Panc1 (cell line): ENCODE measurements at places on chromosomes 11 and 22. TPM values are rescaled to one million over a fixed set of nuclear protein-coding genes. Genes with fewer than 3 reads are reported as not detected.

DNA sequence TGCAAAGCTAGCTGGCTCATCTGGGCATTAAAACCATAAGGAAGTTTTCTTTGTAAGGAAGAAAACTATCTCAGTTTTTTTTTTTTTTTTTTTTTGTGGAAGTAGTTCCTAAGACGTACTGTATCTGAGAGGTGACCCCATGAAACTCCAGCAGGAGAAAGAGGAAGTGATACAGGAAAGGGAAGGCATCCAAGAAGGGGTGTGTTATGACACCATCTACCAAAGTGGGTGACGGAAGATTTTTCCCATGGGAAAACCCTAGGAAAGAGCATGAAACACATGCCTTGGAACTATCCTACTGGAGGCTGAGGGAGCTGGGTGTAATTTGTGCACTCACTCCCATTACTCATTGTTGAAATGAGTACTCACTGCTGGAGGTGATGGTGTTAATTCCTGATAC lies 63.8 kb upstream of the ARHGAP20 start:
- no peaks in the 10 kb centered on the region for H3K36me3 ChIP-seq
- H3K27ac ChIP-seq: no peak overlapping the region
- H3K4me1 ChIP-seq: no peaks in the 10 kb centered on the region
- DNase-seq: no peak
- no peaks in the 10 kb centered on the region for H3K27me3 ChIP-seq
- no peak overlapping the region for H3K4me3 ChIP-seq

- H3K36me3 ChIP-seq: no peaks in the 10 kb centered on the region
- H3K4me1 ChIP-seq: no peaks in the 10 kb centered on the region
- no peak overlapping the region for H3K4me3 ChIP-seq
- peaks cover 28% of the 10 kb centered on the region for H3K27me3 ChIP-seq
Measured at GRCh38 chr11:11661326-11662040, 39.7 kb upstream of the GALNT18 start.

DNA sequence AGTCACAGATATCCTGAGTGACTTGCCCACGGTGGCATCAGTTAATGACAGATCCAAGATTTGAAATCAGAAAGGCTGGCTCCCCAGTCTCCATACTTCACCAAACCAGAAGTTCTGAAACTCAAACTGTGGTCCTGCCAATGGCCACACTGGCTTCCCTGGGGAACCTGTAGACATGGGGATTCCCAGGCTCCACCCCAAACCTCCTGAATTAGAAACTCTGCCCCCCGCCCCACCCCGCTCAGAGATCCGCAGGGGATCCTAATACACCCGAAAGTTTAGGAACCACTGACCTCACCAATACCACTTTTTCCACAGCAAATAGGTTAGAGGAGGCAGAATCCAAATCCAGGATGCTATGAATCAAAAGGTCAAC lies 15.3 kb downstream of the RTN4RL2 start:
- peaks cover 15% of the 10 kb centered on the region for H3K27me3 ChIP-seq
- no peak overlapping the region for H3K4me3 ChIP-seq
- no peaks in the 10 kb centered on the region; the same call in 1 of the 2 replicates for H3K4me1 ChIP-seq
- H3K36me3 ChIP-seq: no peaks in the 10 kb centered on the region

DNA sequence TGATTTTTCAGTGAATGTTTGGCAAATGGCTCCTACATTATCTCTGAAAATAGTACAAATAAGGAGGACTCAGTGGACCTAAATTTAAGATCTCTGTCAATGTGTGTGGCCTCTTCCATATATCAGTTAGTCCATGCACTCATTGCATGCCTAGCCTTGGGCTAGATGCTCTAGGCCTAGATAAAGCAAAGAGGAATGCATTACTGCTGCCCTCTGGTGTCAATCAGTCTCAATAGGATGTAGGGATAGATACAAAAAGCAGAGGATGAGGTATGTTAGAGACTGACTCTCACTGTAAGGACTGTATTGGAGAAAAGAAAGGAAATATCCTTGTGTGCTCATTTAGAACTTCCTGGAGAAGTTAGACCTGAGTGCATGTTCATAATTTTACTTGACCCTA lies 42.0 kb downstream of the MS4A2 start:
- H3K27ac ChIP-seq: no peak overlapping the region
- no peaks in the 10 kb centered on the region for H3K36me3 ChIP-seq
- no peaks in the 10 kb centered on the region for H3K4me1 ChIP-seq
- no peak overlapping the region for H3K4me3 ChIP-seq
- DNase-seq: no peak

- H3K4me3 ChIP-seq: no peak overlapping the region
- peaks cover 18% of the 10 kb centered on the region for H3K27me3 ChIP-seq
- DNase-seq: no peak
- no peaks in the 10 kb centered on the region for H3K4me1 ChIP-seq
Measured at GRCh38 chr11:36372101-36372771, 76.1 kb downstream of the PRR5L start.

DNA sequence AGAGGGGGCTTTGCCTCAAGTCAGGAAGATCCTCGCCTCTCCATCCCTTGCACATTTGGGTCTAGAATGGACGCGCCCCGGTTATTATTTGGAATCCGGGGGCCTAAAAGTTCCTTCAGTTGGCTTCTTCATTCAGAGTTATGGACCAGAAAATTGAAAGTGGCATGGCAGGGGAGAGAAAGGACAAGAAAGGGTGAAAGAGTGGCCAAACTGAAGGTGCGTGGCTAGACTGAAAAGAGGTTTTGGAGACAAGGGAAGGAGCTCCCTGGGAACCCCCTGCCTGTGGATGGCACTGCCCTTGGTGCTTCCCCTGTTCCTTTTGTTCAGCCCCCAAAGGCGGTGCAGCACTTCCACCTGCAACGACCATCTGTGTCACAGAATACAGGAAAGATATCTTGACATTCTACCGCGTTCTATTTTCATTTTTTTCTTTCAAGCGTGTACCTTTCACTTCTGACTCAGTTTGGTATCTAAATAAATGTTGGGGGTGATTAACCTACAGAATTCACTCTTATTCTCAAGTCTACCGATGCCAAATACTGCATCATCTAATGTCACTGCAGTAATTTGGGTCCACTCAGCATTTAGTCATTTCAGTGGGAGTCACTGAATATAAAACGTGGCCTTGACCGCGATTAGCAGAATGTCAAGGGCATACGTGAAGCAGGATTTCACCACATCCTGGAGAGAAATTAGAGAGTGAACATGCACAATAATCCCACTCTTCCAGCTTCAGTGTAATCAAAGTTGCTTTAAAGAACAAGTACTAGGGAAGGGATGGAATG lies 88.1 kb upstream of the ARHGAP32 start:
- H3K27ac ChIP-seq: peak overlapping the region; percentile 93
- no peak for DNase-seq
- H3K4me3 ChIP-seq: peak overlapping the region; percentile 72
- no peaks in the 10 kb centered on the region for H3K36me3 ChIP-seq
- H3K27me3 ChIP-seq: no peaks in the 10 kb centered on the region

GRCh38 chr11:131624531-131624930 lies 254.1 kb downstream of the NTM start:
- H3K36me3 ChIP-seq: no peaks in the 10 kb centered on the region
- H3K4me1 ChIP-seq: no peaks in the 10 kb centered on the region
- DNase-seq: no peak

DNA sequence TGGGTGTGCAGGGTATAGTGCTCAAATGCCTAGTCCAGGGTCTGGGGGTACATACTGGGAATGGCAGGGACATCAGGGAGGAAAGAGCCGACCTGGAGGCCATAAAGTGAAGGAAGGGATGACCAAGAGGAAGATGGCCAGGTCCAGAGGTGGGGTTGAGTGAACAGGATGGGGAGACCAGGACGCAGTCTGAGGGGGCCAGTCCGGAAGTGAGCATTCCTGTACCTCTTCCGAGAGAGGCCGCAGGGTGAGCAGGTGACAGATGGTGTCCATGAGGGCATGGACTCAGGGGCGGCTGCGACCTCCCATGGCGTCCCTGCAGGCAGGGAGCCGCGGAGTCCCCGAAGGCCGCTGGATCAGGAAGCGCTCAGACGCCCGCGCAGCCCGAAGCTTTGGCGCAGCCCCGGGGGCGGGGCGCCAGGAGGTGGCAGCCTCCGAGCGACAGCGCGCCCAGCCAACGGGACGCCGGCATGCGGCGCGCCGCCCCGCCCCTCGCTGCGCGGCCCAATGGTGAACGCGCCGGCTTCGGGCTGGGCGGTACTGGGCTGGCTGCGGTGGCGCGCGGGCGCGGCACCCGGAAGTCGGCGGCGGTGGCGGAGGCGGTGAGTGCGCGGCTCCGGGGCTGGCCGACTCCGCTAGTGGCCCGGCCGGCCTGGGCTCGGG lies at the start of gene TANGO2:
TSS of gene TANGO2 (plus strand) at position 578 of the 663 bp plus-strand sequence. CDS start 15,689 bp downstream, outside the sequence.
- H3K36me3 ChIP-seq: no peaks in the 10 kb centered on the region; the same call in 1 of the 2 replicates
- H3K4me3 ChIP-seq: peak within 1 kb of the TSS; percentile 81
- peak within 1 kb of the TSS; percentile 81 for H3K27ac ChIP-seq
- no peaks in the 10 kb centered on the region for H3K27me3 ChIP-seq

- no peak overlapping the region for H3K27ac ChIP-seq
- no peaks in the 10 kb centered on the region for H3K4me1 ChIP-seq
- DNase-seq: no peak
Measured at GRCh38 chr22:39839917-39840510, 53.5 kb downstream of the ENTHD1 start.

DNA sequence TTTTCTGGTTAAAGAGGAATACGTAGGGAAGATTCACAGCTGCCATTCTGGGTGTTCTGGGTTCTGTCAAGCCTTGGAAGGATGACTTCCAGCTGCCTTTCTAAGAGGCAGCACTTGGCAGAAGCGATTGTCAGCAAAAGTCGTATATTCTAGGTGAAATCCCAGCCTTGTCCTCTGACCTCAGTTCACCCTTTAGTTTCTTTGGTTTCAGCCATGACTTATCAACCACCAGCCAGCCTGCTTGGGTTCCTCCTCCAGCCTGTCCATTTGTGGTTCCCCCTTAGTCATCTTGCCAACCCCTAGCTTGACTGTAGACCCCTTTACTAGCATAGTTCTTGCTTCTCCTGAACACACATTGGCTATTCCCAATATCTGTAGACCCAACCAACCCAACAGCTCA lies 102.3 kb upstream of the CD44 start:
- peaks cover 35% of the 10 kb centered on the region for H3K4me1 ChIP-seq
- no peaks in the 10 kb centered on the region for H3K36me3 ChIP-seq
- DNase-seq: no peak
- H3K4me3 ChIP-seq: no peak overlapping the region
- peak overlapping the region; percentile 95 for H3K27ac ChIP-seq
- H3K27me3 ChIP-seq: no peaks in the 10 kb centered on the region

DNA sequence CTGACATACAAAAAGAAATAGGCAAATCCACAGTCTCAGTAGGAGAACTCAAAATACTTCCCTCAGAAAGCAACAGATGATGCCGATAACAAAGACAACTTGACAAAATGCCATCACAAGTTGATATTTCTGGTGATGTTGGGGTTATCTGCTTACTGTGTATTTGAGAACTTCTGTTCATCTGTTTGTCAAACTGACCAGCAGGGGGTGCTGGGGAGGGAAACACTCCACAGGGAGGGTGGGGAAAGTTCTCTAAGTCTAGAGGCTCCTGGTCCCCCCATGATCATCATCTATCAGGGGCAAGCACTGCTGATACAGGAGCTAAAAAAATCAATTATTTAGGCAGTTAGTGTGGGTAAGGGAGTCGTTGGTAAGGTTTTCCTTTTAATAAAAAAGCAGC lies 19.2 kb downstream of the GLYATL1 start:
- no peak overlapping the region for H3K4me3 ChIP-seq
- no peak overlapping the region for H3K27ac ChIP-seq
- no peaks in the 10 kb centered on the region for H3K4me1 ChIP-seq
- no peak for DNase-seq
- no peaks in the 10 kb centered on the region for H3K27me3 ChIP-seq

- H3K4me3 ChIP-seq: no peak overlapping the region
- no peaks in the 10 kb centered on the region for H3K27me3 ChIP-seq
- no peak for DNase-seq
- H3K27ac ChIP-seq: no peak overlapping the region
- H3K4me1 ChIP-seq: no peaks in the 10 kb centered on the region
- no peaks in the 10 kb centered on the region for H3K36me3 ChIP-seq
Measured at GRCh38 chr11:30174265-30175020, 56.4 kb upstream of the FSHB start.

DNA sequence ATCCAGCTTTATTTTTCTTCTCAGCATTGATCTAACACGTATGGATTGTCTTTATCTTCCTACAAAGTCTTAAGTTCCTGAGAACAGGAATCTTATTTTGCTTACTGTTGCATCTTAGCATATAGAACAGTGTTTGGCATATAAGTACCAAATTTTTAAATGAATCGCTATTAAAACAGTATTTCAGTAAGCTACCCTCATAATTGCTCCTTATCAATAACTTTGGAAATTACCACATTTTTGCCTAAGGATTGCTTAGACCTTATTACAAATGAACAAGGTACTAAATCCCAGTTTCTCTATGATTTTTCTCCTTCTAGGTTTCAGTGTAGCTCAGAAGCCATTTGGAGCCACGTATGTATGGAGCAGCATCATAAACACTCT lies 9.7 kb downstream of the DEPDC7 start:
- DNase-seq: no peak
- H3K4me1 ChIP-seq: no peaks in the 10 kb centered on the region
- no peak overlapping the region for H3K4me3 ChIP-seq
- no peak overlapping the region for H3K27ac ChIP-seq
- no peaks in the 10 kb centered on the region; the same call in 1 of the 2 replicates for H3K36me3 ChIP-seq
- H3K27me3 ChIP-seq: no peaks in the 10 kb centered on the region

DNA sequence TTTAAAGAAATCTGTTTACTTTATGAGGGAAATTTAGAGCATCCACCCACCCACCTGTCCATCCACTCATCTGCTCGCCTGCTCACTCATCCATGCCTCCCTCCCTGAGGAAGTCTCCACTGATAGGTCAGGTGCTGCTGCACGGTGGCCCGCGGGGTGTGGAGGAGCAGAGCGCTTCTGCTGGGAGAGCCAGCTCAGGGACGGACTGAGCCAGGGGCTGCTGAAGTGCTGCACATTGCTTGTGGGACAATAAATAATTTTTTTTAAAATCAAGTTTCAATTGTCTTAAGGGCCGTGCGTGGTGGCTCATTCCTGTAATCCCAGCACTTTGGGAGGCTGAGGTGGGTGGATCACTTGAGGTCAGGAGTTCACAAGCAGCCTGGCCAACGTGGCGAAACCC lies 148.9 kb downstream of the TBC1D22A start:
- no peaks in the 10 kb centered on the region for H3K27me3 ChIP-seq
- no peak overlapping the region for H3K27ac ChIP-seq
- DNase-seq: no peak
- H3K4me3 ChIP-seq: no peak overlapping the region

GRCh38 chr11:72599325-72600117 lies 74.7 kb downstream of the PDE2A start:
- no peak for DNase-seq
- H3K4me1 ChIP-seq: no peaks in the 10 kb centered on the region
- H3K4me3 ChIP-seq: no peak overlapping the region

- no peaks in the 10 kb centered on the region; the same call in 1 of the 2 replicates for H3K27me3 ChIP-seq
- no peak overlapping the region for H3K27ac ChIP-seq
- no peaks in the 10 kb centered on the region for H3K4me1 ChIP-seq
- H3K4me3 ChIP-seq: no peak overlapping the region
Measured at GRCh38 chr22:22988150-22988549, 82.2 kb upstream of the GNAZ start.

- H3K36me3 ChIP-seq: no peaks in the 10 kb centered on the region
- H3K27ac ChIP-seq: no peak overlapping the region
- H3K4me3 ChIP-seq: no peak overlapping the region
- H3K27me3 ChIP-seq: no peaks in the 10 kb centered on the region
Measured at GRCh38 chr22:24807284-24807950, 1.4 kb downstream of the SGSM1 start.

GRCh38 chr11:121417607-121418006 lies 34.5 kb upstream of the SORL1 start:
- H3K4me3 ChIP-seq: no peak overlapping the region
- no peak overlapping the region for H3K27ac ChIP-seq
- no peaks in the 10 kb centered on the region for H3K4me1 ChIP-seq
- no peak for DNase-seq

Gene OR5M10
- total RNA-seq: not detected

Gene CHADL
- 0.33 TPM for total RNA-seq

Gene GAL
- total RNA-seq: 16.5 TPM

Gene INPPL1
- total RNA-seq: 298 TPM

Gene CTNND1
- 189 TPM for total RNA-seq

Gene ACTN3
- 0.13 TPM for total RNA-seq

Gene ARHGAP32
- total RNA-seq: 44.6 TPM

Gene CTSW
- not detected for total RNA-seq

Gene OR10A2
- total RNA-seq: not detected

Gene KIF18A
- total RNA-seq: 20.8 TPM
